Naive thymus-derived CD8-positive, alpha-beta T cell (primary cell): ENCODE measurements at places on chromosomes 16 and 17.

- no peak for DNase-seq
Measured at GRCh38 chr17:41518031-41518430, 659 bp downstream of the KRT15 start.

GRCh38 chr17:75065562-75066151 is 18.6 kb downstream of the KCTD2 start:
- DNase-seq: no peak

DNA sequence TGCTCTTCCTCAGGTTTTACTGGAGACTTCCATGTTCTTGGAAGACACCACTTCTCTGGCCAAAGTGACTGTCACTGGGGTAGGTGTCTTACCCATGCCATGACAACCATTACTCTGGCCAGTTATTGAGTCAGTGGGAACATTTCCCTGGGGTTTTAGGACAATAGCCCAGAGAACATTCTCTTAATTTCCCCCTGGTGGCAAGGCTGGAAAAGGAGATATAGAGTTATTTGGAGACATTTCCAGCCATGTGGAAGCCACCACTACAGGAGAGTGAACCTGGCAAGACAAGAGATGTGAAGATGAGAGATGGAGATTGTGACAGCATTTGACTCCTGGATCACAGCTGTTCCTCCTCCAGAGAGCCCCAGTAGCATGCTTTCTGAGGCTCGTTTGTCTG is 106.2 kb downstream of the CDK5R1 start:
- no peak for DNase-seq

GRCh38 chr16:2031081-2031577 is 4.4 kb downstream of the NHERF2 start:
- no peak for DNase-seq

DNA sequence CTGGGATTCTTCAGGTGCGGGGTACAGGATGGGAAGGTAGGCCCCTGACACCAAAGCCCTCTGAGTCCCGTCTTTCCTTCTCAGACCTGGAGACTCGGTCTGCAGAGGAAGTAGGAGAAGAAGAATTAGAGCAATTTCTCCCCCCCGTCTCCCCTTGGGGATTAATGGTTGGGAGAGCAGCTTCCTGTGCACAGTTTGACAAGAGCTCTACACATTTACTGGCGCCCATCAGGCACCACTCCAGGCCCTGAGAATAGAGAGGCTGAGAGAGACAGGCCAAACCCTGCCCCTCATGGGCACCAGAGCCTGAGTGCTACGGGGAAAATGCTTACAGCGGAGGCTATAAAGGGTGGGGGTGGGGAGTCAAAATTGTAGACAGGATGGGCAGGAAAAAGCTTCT is 3.5 kb upstream of the C16orf74 start:
- no peak for DNase-seq

DNA sequence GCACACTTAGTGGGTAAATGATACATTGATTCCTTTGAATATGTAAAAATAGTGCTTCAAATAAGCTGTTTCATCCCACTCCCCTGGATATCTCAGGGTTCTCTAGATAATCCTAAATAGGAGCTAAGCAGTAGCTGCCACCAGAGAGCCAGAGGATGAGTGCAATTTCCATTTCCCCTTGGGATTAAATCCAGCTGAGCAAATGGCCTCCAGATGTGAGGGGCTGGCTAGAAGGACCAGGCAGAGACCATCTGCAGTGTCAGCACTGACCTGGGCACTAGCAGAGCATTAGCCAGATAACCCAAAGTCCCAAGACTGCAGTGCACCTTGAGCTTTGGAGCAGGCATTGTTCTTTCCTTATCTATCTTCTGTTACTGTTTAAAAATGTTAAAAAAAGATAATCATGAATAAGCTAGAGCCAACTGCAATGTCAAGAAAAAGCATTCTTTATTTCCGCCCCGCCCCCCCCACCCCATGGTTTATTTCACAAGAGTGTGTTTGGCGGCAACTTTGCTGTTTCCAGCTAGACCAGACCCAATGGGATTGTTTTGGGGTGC is 19.5 kb downstream of the GPR179 start:
- no peak for DNase-seq

DNA sequence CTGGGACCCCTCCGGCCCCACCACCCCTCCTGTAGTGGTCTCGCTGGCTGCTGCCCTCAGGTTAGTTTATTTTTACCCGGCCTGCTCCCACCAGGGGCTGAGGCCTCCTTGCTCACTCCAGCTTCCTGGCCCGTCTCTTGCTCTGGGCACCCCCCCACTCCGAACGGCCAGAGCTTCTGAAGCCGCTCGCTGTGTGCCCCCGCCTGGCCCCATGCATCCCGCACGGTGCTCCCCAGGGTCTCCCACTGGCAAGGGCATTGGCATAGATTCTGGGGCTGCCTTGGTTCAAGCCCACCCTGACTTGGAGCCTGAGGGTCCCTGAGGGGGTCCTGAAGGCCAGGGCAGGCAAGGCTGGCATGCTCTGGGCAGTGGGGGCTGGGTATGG is 186.4 kb downstream of the SEC14L1 start:
- DNase-seq: no peak

GRCh38 chr16:53147500-53148065 is 92.8 kb downstream of the CHD9 start:
- DNase-seq: no peak

DNA sequence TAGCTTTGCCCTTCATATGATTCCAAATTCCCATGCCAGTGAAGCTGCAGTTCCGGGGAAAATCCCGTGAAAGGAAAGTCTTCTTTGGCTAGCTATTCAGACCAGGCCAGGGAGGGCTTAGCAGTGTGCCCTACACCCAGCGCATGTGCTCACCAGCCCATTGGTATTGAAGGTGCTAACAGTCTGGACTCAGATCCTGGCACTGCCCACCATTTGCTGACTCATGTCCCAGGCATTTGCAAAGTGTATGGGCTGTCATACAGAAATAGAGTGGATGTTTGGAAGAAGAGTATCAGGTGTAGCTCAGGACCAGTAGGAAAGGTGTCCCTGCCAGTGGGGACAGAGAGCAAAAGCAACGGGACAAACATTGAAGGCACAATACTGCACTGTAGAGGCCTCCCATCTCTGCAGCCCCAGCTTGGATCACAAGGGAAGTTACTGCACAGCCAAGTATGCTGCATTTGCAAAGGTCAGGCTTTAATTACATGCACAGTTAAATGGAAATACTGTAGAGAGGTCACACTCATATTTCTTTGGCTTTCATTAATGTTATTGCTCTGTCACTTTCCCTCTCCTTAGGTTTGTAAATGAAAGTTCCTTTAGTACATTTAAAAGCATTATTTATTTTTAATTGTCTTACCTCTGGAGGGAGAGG is 220.0 kb downstream of the IRX3 start:
- DNase-seq: no peak

GRCh38 chr17:17313350-17313991 is 10.3 kb downstream of the NT5M start:
- peak; percentile 79 for DNase-seq

GRCh38 chr17:28737770-28738679 is 5.8 kb upstream of the TRAF4 start:
- DNase-seq: no peak

GRCh38 chr17:12422651-12423050 is 243.0 kb upstream of the MYOCD start:
- no peak for DNase-seq

DNA sequence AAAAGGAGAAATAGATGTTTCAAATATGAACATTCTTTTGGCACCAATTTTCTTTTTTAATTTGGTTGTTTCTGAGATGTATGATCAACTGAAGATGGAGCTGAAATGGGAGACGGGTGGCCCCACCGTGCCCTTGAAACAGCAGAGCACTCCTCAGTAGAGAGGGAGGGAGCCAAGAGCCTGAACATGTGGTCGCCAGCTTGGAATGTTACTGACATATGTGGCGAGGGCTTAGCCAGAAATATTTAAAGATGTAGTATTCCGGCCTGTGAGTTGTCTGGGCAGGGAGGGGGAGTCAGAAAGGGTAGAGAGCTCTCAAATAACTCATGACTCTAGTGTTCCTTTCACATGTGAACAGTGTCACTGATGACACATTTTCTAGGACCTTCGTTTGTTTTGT is 13.3 kb upstream of the MRC2 start:
- DNase-seq: no peak

DNA sequence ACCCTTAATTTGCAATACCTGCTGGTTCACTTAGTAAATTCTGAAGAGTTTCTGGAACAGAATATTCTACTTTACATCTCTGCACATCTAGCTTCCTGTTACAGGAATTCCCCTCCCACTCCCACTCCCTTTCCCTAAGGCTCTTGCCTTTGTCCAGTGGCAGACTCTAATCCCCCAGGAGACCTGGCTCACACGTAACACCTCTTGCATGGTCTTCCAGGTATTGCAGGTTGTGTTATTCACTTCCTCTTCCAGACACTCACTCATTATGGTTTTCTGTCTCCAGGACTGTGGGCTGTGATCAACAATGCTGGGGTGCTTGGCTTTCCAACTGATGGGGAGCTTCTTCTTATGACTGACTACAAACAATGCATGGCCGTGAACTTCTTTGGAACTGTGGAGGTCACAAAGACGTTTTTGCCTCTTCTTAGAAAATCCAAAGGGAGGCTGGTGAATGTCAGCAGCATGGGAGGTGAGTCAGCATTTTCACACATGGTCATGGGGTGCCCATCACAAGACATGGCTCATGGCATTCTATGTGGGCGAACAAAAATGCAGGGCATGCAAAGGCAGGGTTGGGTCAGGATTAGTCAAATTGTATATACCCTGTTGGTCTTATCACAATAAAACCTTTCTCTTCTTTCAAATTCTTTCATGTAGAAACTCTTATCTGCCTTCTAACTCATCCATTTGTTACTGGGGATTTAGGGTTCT is 35.8 kb downstream of the HSD17B2 start:
- no peak for DNase-seq

- DNase-seq: no peak
Measured at GRCh38 chr17:55510986-55511721, at the start of gene SMIM36. Gene SMIM36, minus strand, starts transcription at chr17:55511452.

DNA sequence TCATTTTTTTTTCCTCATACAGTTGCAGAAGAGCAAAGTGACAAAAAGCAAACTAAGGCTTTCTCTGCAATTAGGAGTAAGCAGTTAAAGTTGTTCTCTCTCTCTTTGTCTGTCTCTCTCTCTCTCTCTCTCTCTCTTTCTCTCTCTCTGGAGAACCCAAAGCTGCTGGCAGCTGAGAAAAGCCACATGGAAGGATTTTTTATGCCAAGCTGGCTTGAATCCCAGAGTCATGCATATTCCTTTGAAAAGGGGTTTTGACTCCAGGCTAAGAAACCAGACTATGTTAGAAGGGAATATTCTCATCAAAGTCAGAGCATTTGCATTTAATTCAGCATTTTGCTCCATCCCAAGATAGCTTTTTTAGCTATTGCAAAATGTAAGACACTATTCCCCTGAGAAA is 1114.2 kb upstream of the GOT2 start:
- DNase-seq: no peak

DNA sequence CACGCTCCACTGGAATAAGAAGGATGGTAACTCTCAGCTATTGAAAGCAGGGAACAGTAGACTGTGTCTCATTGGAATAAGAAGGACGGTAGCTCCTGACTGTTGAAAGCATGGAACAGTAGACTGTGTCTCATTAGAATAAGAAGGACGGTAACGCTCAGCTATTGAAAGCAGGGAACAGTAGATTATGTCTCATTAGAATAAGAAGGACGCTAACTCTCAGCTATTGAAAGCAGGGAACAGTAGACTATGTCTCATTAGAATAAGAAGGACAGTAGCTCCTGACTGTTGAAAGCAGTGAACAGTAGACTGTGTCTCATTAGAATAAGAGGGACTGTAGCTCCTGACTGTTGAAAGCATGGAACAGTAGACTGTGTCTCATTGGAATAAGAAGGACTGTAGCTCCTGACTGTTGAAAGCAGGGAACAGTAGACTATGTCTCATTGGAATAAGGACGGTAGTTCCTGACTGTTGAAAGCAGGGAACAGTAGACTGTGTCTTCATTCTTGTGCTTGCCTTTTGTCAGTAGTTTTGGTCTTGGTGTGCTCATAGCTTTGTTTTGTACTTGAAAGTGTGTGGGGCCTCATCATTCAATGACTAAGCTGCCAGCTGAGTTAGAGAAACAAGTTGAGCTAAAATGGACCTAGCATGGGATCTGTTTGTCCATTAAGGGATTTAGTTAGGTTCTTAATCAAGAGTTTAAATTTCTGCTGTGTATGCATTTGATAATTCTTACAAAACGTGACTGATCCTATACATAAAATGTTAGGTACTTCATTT is 58.5 kb downstream of the BANP start:
- DNase-seq: no peak

- DNase-seq: no peak
Measured at GRCh38 chr17:56812901-56813388, 20.8 kb downstream of the C17orf67 start.

- no peak for DNase-seq
Measured at GRCh38 chr17:77208856-77209255, 68.1 kb downstream of the SEC14L1 start.

- DNase-seq: no peak
Measured at GRCh38 chr16:84438971-84439696, 65.3 kb downstream of the MEAK7 start.

DNA sequence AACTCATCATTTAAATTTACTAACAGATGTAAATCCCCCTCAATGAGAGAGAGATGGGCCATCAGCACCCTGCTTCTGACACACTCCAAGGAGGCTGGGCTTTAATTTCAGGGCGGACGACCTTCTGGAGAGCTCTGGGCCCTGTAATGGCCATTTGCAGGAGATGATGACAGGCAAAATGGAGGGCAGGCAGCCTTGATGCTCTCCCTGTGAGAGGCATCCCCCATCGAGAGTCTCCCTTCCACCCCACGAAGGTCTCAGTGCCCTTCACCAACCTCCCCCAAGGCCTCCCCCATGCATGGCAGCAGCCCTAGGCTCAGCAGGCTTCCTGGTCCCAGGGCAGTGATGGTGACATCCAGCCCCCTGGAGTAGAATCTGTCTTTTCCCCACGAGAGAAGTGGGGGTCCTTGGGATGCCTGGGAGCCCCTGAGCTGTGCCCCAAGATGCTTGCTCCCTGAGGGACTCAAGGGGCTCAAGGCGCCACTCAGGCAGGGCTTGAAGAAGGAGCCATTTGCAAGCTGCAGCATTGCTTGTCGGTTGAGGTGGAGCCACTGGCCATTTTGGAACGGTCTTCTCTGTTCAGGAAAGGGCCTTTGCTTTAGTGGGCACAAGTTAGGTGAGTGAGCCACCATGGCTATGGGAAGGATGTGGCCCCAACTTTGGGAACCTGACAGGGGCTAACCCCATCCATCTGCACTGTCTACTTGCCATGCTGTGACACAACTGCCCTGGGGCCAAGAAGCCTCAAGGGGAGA is 82.6 kb downstream of the C16orf78 start:
- no peak for DNase-seq

- DNase-seq: no peak
Measured at GRCh38 chr16:57146040-57146647, 39.7 kb downstream of the PSME3IP1 start.

- peak; percentile 84 for DNase-seq
Measured at GRCh38 chr17:7014995-7015958, 2.9 kb downstream of the RNASEK start.

DNA sequence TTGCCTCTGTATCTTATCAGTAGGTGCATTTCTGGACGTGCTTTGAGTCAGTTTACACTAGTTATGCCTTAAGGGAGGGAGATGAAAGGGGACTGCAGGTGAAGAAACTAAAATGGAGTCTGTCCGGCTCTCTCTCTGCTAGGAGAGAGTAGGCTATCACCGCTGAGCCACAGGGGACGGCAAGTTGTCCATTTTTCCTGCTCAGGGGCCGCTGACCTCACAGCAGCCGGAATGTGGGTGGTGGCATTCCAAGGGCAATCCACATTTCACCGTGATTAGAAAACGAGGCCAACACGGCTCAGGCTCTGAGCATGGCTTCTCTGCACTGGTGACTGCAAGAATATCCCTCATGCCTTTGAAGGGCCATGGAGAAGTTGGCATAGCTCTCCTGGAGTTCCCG is 19.0 kb upstream of the KLHDC4 start:
- DNase-seq: no peak
